ENCODE measurements at places on chromosomes 16 and 17.

- DNase-seq: peak; percentile 73
These were observed 15.0 kb downstream of the ZNF213 start for GRCh38 chr16:3149630-3150345.

GRCh38 chr16:27505297-27506236, 44.1 kb downstream of the GTF3C1 start:
- no peak for DNase-seq

GRCh38 chr16:87493608-87494280, 920 bp upstream of the ZCCHC14 start:
- no peak for DNase-seq

GRCh38 chr16:57998992-57999365, 1.5 kb downstream of the ZNF319 start:
- no peak for DNase-seq

GRCh38 chr17:45734598-45734997, 49.5 kb upstream of the CRHR1 start:
- no peak for DNase-seq

DNA sequence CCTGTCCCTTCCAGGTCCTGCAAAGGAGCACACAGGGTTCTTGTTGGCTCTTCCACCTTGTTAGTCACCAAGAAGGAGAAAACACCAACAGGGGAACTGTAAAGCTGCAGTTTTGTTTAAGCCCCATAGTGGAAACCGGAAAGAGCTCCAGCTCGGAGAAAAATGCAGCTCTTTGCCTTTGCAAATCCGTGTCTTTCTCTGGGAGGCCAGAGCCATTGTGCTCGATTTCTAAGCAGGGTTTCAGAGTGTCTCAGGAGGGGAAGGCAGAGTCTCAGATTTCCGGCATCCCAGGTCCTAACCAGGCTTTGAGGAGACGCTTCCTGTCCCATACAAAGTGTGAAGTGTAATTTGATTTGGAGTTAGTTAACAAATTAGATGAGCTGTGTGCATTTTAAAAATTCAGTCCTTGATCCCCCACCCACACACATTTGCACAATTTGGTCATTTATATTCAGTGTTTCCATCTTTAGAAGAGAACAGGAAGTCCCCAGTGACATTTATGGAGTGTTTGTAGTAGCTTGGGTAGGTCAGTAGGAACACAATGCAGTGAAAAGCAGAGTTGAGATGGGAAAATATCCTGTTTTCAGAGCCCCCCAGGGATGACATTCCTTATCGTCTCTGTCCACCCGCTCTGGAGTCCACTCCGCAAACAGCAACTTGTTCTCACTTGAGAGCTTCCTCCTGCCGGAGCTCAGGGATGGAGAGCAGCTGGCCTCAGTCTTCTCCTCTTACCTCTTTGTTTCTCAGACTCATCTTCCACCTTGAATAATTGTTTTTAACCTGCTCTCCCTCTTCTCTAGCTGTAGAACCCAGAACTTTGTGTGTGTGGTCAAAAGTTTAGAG, 331.9 kb downstream of the SEC14L1 start:
- peak; percentile 51 for DNase-seq

GRCh38 chr17:49337884-49338283, 24.2 kb downstream of the ZNF652 start:
- DNase-seq: no peak

- DNase-seq: no peak
These were observed 36.0 kb downstream of the IQCK start for GRCh38 chr16:19753815-19754643.

DNA sequence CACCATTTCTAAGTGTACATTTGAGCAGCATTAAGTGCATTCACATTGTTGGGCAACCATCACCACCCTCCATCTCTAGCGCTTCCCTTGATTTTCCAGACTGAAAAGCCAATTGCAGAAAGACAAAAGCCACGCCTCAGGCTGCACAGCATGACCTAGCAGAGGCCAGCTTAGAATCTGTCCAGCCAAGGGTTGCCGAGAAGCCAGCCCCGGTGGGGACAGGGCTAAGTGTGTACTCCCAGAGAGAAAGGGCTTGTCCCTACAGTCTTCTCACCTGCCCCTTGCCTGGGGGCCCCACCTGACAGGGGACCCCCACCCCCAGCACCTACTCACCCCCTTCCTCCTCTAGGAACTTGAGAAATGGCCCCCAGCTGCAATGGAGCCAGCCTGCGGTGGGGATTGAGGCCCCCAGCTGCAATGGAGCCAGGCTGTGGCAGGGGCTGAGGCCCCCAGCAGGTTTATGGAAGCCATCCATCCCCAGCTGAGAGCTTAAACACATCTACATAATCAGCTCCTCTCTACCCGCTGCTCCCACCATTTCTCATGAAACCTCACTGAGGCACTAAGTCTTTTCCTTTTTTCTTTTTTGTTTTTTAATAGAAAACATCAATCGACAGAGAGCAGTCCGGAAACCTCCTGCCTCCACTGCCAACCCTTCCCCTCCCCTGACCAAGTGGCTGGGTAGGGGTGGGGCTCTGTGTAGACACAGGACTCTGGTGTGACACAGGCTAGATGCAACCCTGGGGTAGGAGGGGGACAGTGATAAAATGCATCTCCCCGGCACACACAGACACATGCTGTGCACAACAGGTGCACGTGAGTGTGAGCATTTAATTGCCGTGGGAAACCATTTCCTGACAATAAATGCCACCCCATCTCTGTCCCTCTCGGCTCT, 77.9 kb downstream of the CCT6B start:
- no peak for DNase-seq

- no peak for DNase-seq
These were observed 7.7 kb downstream of the MXRA7 start for GRCh38 chr17:76702941-76703637.

- DNase-seq: no peak
These were observed 3.4 kb downstream of the PLEKHH3 start for GRCh38 chr17:42673266-42673884.

DNA sequence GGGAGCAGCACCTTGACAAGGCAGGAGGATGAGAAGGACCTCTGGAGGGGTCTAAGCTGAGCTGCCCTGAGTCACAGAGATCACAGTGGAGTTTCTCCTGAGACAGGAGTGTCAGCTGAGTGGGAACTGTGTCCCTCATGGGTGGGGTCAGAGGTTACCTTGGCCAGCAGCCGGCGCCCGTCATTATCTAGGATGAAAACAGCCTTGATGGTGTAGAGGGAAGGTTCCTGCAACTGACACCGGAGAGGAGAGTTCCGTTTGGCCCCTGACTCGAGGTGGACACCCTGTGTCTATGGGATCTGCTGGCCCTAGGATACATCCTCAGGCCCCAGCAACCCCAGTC, 933 bp downstream of the COPZ2 start:
- DNase-seq: no peak

DNA sequence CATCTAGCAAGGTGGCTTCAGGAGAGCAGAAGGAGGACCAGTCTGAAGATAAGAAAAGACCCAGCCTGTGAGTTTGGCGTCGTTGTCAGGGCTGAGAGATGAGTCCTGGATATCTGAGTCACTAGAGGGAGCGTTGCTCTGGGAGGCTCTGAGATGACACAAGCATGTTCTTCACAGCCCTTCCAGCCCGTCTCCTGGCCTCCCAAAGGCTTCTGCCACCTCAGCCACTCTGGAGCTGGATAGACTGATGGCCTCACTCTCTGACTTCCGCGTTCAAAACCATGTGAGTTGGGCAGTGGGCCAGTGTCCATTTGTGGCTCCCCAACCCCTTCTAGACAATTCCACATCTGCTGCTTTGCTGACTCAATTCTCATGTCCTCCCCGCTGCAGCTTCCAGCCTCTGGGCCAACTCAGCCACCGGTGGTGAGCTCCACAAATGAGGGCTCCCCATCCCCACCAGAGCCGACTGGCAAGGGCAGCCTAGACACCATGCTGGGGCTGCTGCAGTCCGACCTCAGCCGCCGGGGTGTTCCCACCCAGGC, 2.3 kb downstream of the TGFB1I1 start:
- DNase-seq: no peak

DNA sequence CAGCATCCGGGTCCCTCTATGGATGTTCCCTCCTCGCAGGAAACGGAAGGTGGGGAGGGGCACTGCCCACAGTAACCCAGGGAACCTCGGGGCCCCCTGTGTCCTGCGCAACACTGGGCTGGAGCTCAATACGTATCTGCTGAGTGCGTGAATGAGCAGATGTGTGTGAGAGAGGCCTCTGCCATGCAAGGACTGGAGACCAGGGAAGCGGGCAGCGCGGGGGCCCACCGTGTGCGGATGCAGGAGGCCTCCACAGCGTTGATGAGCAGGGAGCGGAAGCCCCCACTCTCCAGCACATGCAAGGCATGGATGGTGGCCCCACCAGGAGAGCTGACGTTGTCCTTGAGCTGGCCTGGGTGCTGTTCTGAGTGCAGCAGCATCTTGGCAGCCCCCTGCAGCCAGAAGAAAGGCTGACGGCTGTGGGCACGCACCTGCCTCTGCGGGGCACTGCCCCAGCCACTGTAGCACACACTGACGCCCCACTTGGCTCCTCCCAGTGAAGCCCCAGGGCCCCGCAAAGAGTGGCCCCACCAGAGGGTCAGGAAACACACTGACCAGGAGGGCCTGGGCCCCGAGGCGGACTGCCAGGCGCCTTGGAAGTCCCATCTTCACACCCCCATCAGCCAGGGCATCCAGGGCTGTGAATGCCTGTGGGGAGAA, 2.9 kb downstream of the PYCR1 start:
- DNase-seq: no peak

GRCh38 chr16:69283851-69284250, 27.3 kb upstream of the VPS4A start:
- DNase-seq: no peak

DNA sequence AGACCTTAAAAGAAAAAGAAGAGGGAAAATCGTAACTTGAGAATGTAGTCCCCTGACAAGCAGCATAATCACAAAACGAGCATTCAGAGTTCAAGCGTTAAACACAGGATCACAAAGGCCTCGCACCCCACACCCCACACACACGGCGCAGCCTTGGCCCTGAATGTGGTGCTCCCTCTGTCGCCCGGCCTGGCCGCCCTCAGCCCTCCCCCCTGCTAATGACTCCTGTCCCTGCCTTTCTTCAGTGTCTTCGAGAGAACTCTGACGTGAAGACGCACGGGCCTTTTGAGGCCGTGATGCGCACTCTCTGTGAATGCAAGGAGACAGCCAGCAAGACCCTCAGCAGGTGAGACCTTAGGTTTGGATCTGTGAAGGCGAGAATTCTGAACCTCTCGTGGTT, 47.5 kb upstream of the ENDOV start:
- no peak for DNase-seq

- DNase-seq: no peak
These were observed 418.7 kb downstream of the KCNJ2 start for GRCh38 chr17:70588003-70588402.

GRCh38 chr16:25256695-25257469, 763 bp downstream of the ZKSCAN2 start:
- no peak for DNase-seq

- no peak for DNase-seq
These were observed 211.8 kb downstream of the SNX29 start for GRCh38 chr16:12188061-12188934.

DNA sequence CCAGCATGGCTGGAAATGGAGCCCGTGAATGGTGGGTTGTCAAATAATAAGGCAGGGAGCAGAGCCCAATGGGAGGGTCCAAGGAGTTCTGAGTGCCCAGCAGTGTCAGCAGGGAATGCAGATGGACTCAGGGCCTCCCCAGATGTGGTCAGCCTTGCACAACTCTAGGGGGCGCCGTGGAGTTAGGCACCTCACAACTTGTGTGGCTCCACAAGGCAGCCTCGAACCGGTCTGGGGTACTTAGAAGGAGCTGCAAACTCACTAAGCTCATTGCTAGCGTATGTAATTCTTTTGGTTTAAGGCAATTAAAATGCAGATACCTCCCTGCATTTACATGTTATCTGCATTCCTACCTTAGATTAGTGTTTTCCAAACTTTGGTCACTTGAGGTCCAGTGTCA, 18.1 kb downstream of the IRF8 start:
- no peak for DNase-seq

- no peak for DNase-seq
These were observed 1621.6 kb downstream of the CDH8 start for GRCh38 chr16:60414613-60415012.

DNA sequence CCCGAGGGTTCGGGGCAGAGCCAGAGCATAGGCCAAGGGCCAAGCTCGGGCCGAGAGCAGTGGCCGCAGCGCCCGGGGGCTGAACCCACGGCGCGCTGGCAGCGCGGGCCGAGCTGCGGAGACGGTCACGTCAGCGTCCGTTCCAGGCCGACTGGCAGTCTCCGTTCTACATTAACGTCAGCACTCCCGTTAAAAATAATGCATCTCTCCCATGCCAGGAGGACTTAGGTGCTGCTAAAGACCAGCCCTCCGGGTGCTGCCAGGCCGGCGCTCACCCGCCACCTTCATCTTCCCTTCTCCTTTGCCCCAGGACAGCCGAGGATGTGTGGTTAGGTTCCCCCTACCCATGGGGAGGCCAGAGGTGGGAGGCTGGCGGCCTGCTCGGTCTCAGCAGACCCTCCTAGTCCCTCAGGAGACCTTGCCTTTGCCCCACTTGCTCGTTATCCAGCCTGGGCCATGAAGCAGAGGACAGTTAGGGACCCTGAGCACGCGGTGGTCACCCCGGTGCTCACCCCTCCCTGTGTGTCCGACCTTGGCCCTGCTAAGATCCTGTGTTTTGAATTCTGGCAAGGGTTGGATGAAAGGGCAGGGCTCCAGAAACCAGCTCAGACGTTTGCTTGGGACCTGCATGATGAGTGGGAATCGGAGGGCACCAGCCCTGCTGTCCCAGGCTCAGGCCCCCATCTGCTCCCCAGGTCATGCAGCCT, 572 bp downstream of the MPG start:
- DNase-seq: no peak

DNA sequence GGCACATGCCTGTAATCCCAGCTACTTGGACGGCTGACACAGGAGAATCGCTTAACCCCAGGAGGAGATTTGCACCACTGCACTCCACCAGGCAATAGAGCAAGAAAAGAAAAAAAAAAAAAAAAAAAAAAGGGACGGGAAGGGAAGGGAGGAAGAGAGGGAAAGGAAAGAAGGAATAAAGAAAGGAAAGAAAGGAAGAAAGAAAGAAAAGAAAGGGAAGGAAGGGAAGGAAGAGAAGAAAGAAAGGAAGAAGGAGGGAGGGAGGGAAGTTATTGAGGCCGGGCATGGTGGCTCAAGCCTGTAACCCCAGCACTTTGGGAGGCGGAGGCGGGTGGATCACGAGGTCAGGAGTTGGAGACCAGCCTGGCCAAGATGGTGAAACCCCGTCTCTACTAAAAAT, 50.4 kb upstream of the STAC2 start:
- DNase-seq: no peak

GRCh38 chr17:82051776-82052637, at the start of the genes GPS1 and RFNG:
GPS1 (plus strand) TSS chr17:82051898; CDS start chr17:82051932, 34 bp downstream.
RFNG (minus strand) TSS chr17:82051811; CDS start chr17:82051766, 45 bp downstream.
- DNase-seq: peak; percentile 84

GRCh38 chr17:601244-601925, 113.3 kb downstream of the VPS53 start:
- no peak for DNase-seq

DNA sequence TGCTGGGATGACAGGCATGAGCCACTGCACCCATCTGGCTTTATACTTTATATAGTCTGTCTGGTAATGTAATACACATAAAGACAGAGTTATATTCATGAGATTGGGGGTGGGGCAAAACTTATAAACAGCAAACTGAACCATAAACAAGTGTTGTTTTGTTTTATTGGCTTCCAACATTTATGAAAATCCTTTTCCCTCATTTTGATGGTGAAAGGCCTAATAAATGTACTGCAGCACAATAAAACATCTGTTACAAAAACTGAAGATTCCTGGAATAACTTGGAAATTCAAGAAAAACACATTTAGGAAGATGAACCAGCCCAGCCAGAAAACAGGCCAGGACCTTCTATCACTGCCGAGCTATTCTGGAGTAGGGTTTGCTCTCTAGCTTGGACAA, 16.1 kb downstream of the NPRL3 start:
- DNase-seq: no peak

- no peak for DNase-seq
These were observed 2.3 kb downstream of the EVI2B start for GRCh38 chr17:31311526-31311925.

Data from heart right ventricle (tissue), 16 donors.